ENCODE measurements at places on chromosomes 1 and 21.

GRCh38 chr1:91714867-91715381 lies 171.0 kb downstream of the TGFBR3 start:
- DNase-seq, result no peak

- DNase-seq, result no peak
Measured at GRCh38 chr1:53366901-53367502, 39.1 kb upstream of the LRP8 start.

DNA sequence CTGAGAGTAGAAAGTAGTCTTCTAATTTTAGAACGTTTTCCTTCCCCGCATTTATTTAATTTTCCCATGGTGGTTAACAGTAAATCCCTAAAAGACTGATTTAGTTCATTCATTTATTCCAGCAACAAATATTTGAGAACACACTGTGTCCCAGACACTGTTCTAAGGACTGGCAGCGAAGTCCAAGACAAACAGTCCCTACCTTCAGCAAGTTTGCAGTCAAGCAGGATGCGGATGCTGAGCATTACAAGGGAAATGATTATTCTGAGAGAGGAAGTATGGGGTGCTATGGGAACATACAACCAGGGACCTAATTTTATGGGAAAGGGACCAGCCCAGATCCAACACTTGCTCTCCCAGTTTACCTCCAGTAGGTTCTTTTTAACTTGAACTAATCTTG lies 1.2 kb upstream of the C1orf74 start:
- DNase-seq, result no peak

DNA sequence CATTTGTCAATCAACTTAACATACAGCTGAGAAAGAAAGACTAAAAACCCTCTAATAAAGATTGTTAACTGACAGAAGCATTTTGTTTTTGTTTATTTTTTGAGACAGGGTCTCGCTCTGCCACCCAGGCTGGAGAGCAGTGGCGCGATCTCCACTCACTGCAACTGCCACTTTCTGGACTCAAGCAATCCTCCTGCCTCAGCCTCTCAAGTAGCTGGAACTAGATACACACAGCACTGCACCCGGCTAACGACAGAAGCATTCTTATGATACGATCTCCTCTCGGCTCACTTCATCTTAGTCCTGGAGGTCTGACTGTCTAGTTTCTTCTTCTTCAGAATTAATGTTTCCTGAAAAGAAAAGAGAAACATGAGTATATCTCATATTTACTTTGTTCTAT lies 23.5 kb downstream of the RSPH1 start:
- DNase-seq, result no peak

DNA sequence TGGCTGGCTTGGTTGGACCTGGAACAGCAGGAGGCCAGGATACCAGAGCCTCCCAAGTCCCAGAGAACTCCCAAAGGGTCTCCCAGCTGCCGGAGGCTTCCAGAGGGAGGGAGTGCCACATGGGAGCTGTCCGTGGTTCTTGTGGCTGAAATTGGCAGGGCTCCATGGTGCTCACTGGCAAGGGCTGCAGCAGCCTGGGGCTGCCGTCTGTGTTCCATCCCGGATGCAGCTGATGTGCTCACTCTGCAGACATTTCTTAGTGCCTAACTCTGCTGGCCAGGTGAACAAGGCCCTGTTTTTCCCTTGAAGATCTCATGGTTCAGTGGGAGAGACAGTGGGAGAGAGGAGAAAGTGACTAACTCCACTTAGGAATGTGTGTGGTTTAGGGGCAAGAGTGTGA lies 261.1 kb downstream of the CAMTA1 start:
- no peak for DNase-seq

DNA sequence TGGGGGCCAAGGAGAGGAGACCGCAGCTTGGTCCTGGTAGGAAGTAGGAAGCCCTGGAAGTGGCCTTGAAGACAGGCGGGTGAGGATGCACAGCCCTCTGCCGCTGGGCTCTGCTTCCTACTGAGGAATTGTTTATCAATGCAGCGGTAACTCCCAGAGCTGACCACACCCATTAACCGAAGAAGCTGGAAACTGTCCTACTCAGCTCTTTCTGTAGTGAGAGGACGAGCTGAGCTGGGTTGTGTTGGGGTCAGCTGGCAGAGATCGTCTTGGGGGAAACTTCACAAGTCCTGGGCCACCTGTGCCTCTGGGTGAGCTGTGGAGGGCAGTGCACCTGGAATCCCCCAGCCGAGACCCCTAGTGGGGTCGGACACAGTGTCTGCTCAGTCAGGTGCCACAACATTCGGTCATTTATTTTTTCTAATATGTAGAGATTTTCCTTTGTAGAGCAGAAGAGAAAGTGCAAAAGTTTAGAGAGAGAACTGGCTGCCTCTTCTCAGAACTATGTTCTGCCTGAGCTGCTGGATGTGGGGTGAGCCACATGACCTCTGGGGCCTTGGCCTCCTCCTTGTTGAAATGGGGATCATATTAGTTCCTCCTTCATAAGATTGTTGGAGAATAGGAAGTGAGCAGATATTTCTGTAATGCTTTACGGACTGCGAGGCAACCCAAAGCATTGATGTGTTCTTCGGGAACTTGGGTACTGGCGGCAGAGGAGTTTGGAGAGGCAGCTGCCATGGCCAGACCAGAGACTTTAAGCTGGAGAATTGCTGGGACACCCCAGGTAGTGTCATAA lies 3.6 kb downstream of the NECAP2 start:
- DNase-seq, result no peak

GRCh38 chr1:228012555-228012954 lies 5.8 kb downstream of the WNT3A start:
- no peak for DNase-seq

DNA sequence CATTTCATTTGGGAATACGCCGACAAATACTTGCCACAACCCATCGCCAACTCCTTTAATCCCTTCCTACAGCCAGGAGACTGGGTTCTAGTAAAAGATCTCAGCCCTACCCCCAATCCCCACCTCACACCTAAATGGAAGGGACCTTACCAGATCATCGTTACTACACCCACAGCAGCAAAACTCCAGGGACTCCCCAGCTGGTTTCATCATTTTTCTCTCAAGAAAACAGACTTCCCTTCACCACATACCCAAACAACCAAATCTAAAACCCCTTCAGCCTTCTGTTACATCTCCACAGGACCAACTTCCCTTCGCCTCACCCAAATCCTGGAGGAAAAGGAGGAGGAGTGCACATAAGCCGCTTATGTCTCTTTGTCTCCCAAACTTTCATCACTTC lies 23.7 kb upstream of the SLC2A5 start:
- no peak for DNase-seq

- no peak for DNase-seq
Measured at GRCh38 chr1:87403061-87403820, 74.6 kb downstream of the LMO4 start.

GRCh38 chr1:224169718-224170270 lies 13.2 kb upstream of the DEGS1 start:
- no peak for DNase-seq

- no peak for DNase-seq
Measured at GRCh38 chr1:48691429-48692001, 85.2 kb downstream of the BEND5 start.

DNA sequence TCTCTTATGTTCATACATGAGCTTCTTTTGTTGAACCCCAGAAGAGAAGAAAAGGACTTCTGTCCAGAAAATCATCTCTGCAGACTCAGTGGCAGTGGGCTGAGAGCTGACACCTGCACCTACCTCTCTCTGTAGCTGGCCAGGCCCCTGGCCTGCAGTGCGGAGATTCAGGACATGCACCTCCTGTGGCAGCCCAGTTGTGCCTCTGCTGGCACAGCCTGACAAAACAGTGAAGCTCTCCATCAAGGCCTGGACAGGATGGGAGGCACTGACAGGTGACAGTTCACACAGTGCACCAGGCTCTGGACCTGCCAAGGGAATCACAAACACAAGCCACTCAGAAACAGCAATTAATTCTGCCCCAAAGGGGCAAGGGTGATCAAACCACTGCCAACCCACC lies 88.8 kb downstream of the TGFBR3 start:
- no peak for DNase-seq

GRCh38 chr1:94622757-94623156 lies 81.2 kb upstream of the F3 start:
- DNase-seq, result no peak

DNA sequence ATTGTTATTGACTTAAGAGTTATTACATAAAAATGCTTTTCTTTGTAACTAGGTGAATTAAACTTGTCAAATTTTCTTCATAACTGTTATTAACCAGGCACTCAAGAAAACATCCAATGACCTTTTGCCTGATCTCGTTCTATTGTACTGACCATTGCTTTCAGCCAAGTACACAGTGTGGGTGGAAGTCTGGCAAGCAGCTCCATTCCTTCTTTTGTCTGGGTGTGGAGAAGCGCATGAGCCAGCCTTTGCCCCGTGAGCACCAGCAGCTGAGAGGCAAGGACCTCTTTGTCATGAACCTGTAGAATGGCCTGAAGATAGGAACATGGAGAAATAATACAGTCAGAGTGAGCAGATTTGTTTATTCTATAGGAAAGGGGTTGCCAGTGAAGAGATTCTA lies 57.5 kb downstream of the IARS2 start:
- no peak for DNase-seq

DNA sequence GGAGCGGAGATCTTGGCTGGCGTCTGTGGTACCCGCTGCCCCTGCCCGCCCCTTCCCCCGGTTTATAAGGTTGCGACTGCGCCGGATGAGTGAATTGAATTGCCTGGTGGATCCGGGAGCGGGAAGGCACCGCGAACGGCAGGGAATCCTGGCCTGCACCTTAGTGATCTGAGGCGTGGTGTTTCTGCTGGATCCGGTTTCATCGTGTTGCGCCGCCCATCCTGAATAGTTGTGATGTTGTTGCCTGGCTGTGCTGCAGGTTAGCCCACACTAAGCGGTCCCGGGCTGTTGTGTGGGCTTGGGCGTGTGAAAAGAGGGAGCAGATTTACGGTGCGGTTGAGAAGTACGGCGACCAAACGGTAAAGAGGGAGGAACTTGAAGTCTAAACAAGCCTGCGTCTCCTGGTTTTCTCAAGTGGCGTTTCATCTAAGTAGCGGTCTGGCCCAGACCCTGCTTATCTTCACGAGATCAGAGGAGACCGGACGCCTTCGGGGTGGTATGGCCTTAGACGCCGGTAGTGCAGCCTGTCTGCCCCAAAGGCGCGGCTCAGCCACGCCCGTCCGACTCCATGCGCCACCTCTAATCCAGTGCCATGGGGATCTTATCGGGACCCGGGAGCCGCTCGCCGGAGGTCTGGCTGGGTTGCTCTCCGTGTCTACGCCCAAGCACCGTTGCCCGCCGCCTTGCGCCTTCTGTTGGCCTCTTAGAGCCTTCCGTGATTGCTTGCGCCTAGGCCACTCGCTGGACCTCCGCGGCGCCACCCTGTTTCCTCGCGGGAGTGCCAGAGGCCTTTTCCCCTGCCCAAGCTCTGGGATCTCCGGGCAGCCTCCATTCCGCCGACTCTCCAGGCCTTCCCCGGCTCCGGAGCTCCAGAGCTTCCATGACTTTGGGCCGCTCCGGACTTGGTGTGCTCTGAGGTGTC lies 87.5 kb upstream of the RHOU start:
- DNase-seq, result peak; percentile 18

DNA sequence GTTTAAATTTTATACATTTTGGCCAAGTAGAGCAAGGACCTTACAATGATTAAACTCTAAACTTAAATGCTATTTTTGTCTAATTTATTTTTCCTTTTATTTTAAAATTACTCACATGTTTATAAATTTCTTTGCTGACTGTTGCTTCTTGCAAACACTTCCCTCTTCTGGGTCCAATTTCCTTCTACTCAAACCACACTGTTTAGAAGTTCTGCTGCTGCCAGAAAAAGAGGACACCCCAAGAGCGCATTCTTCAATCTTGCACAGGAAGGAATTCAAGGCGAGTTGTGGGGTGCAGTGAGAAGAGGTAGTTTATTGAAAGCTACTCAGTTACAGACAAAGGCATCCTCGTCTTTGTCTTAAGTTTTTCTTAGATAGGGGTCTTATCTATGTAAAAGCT lies 88.5 kb upstream of the NEK7 start:
- no peak for DNase-seq

GRCh38 chr1:227043755-227044154 lies 103.7 kb downstream of the COQ8A start:
- no peak for DNase-seq

DNA sequence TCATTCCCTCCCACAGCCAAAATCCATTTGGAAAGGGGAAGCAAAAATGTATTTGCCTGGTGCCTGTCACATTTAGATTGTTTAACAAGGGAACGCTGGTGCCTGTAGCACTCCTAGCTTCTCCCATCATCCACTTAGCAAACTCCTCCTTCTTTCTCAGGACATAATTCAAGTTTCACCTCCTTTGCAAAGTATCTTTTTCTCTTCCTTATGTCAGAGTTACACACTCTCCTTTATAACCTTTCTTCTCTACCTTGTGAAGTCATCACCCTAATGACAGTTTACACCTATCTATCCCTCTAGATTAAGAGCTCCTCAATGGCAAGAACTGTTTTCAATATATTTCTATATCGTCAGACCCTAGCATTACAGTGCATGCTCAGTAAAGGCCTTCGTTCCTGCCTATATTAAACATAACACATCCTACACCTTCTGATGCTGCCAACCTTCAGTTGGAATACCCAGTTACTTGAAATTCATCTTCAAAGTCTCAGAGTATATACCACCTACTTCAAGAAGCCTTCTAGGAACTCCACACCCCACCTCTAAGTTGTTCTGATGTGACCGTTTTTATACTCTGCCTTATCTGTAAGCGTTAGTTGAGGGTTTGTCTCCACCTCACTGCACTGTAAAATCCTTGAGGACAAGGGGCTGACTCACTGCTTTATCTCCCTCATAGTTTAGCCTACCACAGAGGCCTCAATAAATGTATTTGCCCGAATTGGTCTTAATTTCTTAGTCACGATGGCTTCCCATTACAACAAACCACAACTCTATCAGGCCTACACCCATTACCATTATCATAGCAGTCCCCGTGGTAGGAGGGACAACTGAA lies 1.0 kb upstream of the EPS15 start:
- no peak for DNase-seq

DNA sequence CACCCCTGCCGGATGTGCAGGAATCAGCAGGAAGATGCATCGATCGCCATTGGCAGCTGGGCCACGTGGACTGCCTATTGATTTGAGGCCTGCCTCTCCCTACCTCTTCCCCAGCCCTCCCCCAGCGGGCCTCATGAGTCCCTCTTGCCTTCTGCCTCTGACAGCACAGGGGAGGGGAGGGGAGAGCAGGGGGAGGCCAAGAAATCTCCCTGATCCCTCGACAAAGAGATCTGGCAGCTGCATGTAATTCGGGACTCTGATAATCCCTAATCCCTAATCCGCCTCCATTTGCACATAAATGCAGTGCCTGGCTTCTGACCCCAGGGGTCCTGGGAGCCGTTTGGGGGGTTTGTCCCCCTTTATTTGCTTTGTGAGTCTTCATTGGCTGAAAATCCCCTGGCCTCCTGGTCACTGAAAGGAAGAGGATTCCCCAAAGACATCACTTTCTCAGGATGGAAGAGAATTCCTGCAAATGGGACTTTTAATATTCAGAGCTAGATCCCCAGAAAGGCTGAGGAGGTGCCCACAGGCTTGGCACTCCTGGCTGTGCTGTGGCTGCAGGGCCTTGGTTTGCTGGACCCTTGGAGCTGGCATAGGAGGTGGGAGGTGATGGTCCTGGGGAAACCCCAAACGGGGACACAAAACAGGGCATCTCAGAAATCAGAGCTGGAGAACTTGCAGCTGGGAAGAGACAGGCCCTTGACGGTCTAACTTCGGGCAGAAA lies 239.4 kb upstream of the POU3F1 start:
- DNase-seq, result no peak
